ENCODE measurements at places on chromosomes 6 and 20.

GRCh38 chr6:7171119-7171518 lies 63.4 kb downstream of the RREB1 start:
- DNase-seq = no peak

GRCh38 chr6:53015486-53015885 lies 20.4 kb upstream of the GSTA4 start:
- no peak for DNase-seq

DNA sequence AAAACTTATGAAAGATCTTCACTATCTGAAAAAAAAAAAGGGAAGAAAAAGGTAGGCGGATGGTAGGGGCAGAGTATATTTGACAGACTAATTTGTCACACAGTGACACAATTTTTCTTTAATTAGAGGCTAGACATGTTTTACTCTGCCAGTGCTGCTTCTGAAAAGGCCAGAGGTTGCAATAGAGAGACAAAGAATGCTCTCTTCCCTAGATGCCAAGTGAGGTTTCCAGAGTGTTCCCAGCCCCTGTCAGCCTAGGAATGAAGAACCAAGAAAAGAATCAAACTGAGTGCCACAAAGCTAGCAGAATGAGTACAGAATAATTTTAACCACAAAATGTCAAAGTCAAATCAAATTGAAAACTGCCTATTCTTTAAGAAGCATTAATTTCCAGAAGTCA lies 13.0 kb downstream of the PNISR start:
- no peak for DNase-seq

GRCh38 chr6:132062626-132063025 lies 111.5 kb upstream of the CCN2 start:
- DNase-seq = no peak

GRCh38 chr6:5287966-5288297 lies 26.6 kb downstream of the FARS2 start:
- DNase-seq = no peak

GRCh38 chr20:53581444-53582250 lies 12.0 kb downstream of the ZNF217 start:
- DNase-seq = no peak

GRCh38 chr20:44866703-44867335 lies 18.7 kb upstream of the YWHAB start:
- DNase-seq = no peak

DNA sequence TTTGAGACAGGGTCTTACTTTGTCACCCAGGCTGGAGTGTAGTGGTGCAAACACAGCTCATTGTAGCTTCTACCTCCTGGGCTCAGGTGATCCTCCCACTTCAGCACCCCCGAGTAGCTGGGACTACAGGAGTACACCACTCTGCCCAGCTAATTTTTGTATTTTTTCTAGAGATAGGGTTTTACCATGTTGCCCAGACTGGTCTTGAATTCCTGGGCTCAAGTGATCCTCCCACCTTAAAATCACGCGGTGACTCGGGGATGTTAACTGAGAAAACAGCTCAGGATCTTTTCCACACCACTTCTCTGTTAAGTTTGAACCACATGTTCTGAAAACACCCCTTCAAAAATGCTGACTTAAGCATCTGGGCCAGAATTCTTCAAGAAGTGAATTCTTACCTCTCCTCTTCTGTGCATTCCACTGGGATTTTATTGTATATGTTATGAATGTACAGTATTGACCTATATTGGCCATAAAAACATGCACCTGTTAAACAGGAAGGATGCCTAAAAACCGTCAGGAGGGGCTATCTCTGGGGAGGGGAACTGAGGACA lies 72.4 kb downstream of the SYTL3 start:
- no peak for DNase-seq

DNA sequence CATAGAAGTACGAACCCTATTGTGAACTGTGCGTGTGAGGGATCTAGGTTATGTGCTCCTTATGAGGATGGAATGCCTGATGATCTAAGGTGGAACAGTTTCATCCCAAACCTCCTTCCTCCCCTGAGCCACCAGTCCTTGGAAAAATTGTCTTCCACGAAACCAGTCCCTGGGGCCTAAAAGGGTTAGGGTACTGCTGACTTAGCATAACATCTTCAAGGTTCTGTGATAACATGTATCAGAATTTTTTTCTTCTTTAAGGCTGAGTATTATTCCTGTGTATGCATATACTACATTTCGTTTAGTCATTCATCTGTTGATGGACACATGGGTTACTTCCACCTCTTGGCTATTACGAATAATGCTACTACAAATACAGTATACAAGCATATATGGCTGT lies 80.2 kb downstream of the TSHZ2 start:
- no peak for DNase-seq

GRCh38 chr6:43806043-43806757 lies 36.2 kb downstream of the VEGFA start:
- DNase-seq = no peak
